ENCODE measurements at places on chromosomes 11 and 22.

DNA sequence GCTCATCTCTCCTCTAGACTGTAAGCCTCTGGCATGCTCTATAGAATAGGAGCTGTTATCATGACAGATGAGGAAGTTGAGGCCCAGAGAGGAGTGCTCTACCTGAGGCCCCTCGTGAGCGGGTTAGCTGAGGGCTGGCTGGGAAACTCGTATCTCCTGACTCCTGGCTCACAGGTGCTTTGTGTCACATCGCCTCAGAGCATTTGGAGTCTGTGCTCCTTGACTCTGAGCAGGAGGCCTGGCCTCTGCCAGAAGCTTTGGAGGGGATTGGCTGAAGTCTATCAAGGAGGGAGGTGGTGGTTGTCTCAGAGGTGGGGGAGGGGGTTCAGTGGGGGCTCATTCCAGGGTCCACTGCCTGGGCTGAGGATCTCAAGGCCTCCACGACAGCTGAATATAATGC lies 7.4 kb downstream of the KCNC1 start:
- DNase-seq: no peak

DNA sequence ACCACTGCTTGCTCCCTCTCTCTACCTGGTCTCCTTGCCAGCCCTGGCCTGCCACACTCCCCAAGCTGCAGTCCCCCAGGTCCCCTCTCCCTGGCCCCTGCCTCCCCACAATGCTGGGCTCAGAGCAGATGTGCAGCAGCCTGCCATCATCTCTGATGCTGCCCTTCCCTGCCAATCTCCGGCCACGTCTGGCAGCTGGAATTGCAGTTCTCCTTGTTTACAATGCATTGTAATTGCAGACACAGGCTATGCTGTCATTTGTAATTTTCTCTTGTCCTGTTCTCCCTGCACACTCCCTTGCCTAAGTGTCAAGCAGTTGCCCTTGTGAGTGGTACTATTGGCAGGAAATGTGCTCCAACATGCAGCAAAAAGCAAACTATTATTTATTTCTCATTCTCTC lies 222.3 kb downstream of the NTM start:
- no peak for DNase-seq

GRCh38 chr11:85758480-85759039 lies 52.4 kb downstream of the SYTL2 start:
- no peak for DNase-seq

DNA sequence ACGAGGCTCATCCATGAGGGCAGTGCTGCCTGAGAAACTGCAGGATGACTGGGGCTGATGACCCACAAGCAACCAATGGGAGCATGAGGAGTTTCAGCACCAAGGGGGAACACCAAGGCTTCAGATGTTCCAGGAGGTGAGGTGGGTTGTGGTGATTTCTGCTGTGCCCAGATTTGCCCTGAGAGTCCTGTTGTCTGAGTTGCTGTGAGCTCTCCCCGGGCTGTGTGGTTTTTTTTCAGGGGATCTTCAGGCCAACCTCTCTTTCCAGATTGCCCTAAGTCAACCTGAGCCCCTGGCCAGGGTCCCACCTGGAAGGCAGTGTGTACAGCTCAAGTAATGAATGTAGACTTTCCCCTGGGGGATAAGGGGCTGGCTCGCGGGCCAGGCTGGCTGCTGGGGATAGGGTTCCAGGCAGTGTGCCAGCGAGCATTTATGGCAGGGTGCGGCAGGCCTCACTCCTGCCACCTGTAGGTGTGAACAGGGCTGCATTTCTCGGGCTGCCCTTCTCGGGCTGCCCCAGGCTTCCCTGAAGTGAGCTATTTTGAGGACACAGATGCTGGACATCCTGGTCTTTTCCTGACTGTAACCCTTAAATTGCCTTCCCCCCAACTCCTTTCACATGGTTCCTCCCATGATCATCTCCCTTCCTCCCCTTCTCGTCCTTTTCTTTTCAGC lies 9.8 kb downstream of the SLC22A6 start:
- DNase-seq: peak; percentile 76

GRCh38 chr22:46878191-46878948 lies 115.9 kb downstream of the TBC1D22A start:
- DNase-seq: no peak

GRCh38 chr11:123407130-123407995 lies 22.7 kb upstream of the GRAMD1B start:
- peak; percentile 77 for DNase-seq

DNA sequence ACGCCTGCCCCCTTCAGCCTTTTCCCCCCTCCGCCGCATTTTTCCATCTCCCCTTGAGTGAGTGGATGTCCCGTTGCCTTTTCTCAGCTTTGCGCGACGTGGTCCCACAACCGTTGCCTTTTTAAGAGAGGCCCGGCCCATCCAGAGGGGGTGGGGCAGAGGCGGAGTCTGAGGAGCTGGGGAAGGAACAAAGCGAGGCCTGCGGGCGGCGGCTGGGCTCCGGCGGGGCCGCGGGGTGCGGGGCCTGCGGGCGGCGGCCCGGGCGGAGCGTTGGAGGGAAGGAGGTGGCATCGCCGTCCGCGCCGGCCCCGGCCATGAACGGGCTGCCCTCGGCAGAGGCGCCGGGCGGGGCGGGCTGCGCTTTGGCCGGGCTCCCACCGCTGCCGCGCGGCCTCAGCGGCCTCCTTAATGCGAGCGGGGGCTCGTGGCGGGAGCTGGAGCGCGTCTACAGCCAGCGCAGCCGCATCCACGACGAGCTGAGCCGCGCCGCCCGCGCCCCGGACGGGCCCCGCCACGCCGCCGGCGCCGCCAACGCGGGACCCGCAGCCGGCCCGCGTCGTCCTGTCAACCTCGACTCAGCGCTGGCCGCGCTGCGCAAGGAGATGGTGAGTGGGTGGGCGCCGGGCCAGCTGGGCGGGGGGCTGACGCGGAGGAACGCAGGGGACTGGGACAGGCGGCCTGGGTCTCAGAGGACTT lies at the start of gene FAM89B:
Gene FAM89B (plus strand): TSS at position 183 of the 696 bp plus-strand sequence. CDS start 132 bp downstream, at position 315.
- peak; percentile 93 for DNase-seq

- DNase-seq: no peak
Observed at GRCh38 chr11:96091476-96091875, 167.6 kb upstream of the MTMR2 start.

DNA sequence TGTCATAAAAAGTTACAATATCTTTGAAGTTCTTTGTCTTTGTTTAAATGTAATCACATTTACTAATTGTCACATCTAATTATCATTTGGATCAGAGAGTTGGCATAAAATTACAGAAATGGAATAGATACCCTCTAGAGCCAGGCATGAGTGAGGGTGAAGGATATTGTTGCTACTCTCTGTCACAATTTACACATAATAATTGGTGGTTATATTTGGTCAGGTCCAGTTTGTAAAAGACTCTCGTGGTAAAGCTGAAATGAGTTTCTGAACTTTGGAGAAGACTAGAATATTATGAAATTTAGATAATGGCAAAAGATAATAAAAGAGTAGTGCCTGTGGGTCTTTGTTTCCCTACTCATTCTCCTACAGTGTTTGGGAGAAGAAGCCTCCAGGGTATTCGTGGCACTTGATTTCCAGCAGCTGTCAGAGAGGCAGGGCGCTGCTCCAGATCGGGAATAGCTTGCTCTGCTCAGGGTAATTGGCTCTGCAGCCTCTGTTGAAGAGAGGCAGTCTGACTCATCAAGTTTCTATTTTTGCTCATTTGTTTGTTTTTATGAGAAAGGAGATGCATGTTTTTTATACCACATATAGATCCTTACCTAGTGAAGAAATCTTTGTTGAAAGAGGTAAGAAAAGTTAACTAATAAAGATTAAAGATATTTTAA lies 349.9 kb downstream of the CNTN5 start:
- no peak for DNase-seq

DNA sequence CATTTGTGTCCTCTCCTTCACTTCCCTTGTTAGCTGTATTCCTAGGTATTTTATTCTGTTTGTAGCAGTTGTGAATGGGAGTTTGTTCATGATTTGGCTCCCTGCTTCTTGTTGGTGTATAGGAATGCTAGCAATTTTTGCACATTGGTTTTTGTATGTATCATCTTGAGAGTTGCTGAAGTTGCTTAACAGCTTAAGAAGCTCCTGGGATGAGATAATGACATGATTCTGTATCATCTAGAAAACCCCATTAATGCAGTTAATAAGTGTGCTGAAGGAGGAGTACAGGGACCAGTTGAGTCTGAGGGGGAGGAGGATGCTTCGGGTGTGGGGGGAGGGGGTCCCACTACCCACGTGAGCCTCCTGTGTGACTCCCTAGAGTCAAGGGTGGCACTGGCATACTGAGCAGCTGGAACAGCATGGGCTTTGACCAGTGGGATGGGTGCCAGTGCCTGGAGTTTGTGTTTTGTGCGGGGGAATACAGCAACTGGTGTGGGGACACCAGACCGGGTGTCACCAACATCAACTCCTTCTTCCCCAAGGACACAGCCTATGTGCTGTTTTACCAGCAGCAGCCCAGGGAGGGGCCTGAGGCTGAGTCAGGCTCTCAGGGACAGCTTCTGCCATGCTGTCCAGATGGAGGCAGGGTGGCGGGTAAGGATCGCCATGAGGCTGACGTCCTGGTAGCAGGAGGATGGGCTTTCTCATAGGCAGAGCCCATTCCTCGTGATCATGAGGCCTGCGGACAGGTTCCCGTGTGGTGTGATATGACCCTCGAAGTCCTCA lies 24.1 kb downstream of the USP35 start:
- no peak for DNase-seq

GRCh38 chr22:45997077-45997776 lies 20.3 kb upstream of the WNT7B start:
- peak; percentile 87 for DNase-seq

GRCh38 chr11:33952805-33953204 lies 60.9 kb upstream of the LMO2 start:
- no peak for DNase-seq

DNA sequence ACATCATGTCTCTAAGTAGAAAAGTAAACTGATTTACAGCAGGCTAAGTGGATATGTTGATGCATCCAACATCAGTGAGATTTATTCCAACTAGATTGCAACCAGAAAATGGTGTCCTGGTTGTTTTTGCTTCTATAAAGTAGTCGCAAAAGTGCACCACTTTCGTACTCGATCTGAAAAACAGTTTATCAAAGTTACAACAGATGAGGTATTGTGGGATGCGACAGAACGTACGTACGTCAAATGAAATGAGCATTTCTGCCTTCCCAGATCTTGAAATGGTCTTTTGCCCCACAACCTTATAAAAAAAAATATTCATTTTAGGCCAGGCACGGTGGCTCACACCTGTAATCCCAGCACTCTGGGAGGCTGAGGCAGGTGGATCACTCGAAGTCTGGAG lies 13.7 kb downstream of the GRAP2 start:
- no peak for DNase-seq

GRCh38 chr11:65219930-65220213 lies 38.1 kb downstream of the CAPN1 start:
- DNase-seq: no peak

GRCh38 chr22:38414009-38414395 lies 41.0 kb downstream of the KCNJ4 start:
- no peak for DNase-seq

DNA sequence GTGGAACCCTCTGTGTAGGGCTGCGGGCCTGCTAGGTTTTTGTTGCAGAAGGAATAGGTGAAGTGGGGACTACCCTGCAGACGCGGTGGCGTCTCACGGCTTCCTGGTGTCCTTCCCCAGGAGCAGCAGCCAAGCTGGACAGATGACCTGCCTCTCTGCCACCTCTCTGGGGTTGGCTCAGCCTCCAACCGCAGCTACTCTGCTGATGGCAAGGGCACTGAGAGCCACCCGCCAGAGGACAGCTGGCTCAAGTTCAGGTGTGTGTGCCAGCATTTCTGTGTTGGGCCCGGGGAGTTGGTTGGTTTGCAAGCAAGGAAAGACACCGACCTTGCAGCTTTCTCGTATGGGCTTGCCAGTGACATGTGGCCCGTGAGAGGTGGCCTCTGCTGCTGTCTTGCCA lies 15.3 kb downstream of the TAB1 start:
- no peak for DNase-seq

DNA sequence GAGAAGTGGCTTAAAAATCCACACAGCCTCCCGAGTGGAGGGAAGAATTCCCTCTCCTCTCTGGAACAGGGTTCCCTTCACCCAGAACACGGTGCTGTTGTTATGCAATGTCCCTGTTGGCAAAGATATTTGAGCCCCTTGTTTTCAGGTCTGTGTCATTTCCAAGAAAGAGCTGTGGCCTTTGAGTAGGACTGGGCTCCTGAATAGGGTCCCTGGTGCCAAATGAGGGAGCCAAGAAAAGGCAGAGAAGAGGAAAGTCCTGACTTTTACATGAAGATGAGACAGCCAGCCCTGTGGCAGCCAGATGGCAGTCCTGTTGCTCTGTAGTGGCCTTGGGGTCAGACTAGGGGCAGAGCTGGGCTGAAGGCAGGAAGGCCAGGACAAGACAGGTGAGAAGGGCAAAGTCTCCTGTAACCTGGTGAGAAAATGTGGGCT lies 51.2 kb upstream of the ELF5 start:
- no peak for DNase-seq

DNA sequence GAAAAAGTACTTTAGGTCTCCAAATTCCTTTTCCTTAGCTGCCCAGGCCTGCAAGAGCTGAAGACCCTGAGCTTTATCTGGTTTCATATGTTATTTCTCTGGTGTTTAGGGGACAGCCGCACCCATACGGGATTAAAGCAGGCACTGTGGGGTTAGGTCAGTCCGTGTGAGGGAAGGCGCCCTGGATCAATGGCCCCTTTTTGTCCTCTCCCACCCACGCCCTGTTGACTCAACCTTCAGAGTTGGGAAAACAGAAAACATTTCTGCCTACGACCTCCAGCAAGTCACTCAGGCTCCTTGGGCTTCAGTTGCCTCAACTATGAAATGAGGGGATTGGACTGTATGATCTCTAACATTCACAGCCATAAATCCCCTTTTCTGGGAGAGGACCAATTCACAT lies 55.2 kb upstream of the BARX2 start:
- DNase-seq: no peak

GRCh38 chr22:39818094-39818493 lies 75.5 kb downstream of the ENTHD1 start:
- DNase-seq: no peak

DNA sequence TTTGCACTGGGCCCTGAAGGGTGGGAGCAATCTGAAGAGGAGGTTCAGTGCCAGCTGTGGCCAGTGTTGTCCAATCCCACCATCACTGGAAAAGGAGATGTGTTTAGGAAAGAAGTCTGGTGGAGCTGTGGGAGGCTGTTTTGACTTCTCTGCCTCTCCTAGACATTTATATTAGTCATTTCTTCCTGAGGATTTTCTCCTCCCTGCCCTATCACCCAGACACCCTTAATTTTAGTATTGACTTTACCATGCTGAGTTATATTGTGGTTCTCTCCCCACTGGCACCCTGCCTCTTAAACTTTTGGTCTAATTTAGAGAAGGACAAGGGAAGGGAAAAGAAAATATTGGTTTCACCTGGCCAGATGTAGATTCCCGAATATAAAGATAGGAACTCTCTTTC lies 159.1 kb downstream of the WNT11 start:
- no peak for DNase-seq

- DNase-seq: no peak
Observed at GRCh38 chr11:119793335-119793984, 64.5 kb upstream of the NECTIN1 start.

DNA sequence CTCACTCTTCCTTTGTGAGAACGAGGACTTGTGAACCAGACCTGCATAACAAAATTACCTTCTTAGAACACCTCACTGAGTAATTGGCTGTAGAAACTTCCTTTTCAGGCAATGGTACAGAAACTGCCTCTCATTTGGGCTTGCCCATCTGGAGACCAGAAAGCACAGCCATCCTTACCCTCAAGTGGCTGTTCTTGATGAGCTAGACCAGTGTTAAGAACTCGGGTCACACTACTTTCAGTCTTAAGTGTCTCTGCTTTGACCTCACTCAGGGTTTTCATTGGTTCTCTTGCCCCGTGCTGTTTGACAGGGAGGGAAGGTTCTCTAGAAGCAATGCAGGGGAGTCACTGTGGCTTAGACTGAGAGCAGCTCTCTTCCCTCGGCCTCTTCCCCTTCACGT lies 29.3 kb downstream of the NAT10 start:
- no peak for DNase-seq

Data from body of pancreas (tissue), 4 donors.